ENCODE measurements at places on chromosomes 1 and 21. TPM values are rescaled to one million over a fixed set of nuclear protein-coding genes. Genes with fewer than 3 reads are reported as not detected.

Gene CFAP74
- 0.57 TPM for total RNA-seq

Gene KMO
- not detected for total RNA-seq

Gene LRRC3
- 14.1 TPM for total RNA-seq

Gene NGF
- 0.26 TPM for total RNA-seq

Gene TPTE
- not detected for total RNA-seq

Gene KCNQ4
- 0.22 TPM for total RNA-seq

Gene LCE1F
- total RNA-seq: not detected

Gene KCNJ15
- not detected for total RNA-seq

Gene KRTAP21-2
- not detected for total RNA-seq

GRCh38 chr1:9852004-9852403 lies 28.2 kb upstream of the CLSTN1 start:
- no peak for DNase-seq

DNA sequence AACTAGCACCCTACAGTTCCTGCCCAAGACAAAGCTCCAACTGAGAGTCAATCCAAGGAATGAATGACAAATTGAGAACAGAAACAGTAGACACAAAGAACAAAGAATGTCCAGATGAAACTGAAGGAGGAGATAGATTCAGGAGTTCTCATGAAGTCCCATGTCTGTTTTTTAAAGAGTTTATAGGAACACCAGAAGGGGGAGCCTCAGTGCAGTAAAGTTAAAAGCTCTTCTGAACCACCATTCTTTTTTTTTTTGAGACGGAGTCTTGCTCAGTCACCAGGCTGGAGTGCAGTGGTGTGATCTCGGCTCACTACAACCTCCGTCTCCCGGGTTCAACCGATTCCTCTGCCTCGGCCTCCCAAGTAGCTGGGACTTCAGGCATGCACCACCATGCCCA lies 323.6 kb downstream of the MRPL39 start:
- DNase-seq: peak; percentile 49

DNA sequence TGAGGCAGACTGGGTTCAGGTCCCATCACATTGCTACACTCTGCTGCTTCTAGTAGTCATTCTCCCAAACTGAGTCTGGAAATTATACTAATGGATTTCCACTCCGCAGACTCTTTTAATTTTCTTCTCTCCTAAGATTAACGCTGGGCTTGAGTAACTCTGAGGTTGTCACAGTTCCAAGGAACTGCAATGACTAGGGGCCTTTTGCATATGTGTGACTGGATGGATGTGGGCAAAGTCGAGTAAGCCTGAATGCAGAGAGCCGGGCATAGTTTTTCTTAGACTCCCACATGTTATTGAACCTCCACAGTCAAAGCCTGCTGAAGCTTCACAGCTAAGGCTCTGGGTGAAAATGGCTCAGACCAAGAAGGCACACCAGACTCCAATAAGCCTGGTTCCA lies 160.9 kb upstream of the PROX1 start:
- DNase-seq: no peak

DNA sequence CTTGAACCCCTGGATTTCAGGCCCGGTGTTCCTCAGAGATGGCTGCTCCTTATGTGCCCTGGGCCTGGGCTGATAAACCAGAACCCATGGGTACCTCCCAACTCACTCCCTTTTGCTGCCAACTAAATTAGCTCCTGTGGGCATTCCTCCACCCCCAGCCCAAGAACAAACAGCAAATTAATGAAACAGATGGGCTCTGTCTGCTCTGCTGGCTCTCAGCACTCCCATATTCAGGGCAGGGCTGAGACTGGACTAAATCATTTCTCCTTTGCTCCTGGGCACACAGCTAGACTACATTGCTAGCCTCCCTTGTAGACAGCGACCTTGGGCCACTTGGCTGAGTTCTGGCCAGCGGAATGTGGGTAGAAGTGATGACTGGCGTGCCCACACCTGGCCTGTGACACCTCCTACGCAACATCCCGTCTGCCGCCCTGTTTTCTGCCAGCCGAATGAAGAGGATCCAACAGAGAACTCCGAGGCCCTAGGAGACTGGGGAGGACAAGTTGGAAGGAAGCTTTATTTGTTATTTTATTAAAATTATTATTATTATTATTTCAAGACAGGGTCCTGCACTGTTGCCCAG lies 101.9 kb upstream of the DISP3 start:
- DNase-seq: no peak

DNA sequence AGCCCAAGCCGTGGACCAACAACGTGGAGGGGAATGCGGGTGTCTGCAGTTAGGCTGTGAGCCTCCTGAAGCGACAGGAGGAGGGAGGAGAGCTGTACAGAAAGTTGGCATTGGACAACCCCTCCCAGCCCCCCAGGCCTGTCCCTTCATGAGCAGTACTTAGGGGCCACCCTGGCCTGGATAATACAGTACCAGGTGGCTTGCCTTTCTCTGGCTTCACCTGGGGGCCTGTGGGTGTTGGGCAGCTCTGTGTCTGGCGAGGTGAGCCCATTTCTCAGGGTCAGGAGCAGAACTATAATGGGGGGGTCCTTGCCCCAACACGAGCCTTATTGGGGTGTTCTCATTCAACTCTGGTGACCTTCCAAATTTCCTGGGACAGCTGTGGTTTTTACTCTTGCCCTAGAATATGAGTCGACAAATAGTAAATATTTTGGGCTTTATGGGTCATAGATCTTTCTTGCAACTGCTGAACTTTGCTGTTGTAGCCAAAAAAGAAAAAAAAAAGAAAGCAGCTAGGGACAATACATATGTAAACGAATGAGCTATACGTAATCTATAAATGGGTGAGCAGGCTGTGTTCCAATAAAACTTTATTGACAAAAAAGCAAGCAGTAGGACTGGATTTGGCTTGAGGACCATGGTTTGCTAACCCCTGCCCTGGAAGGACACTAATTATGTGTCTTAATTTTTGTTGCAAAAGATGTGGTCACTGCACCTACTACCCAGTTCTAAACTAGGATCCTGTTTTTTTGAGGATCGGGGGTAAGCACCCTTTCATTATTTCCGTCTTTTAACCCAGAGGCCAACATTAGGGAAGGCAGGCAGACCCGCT lies 11.4 kb downstream of the COQ8A start:
- DNase-seq: peak; percentile 37

DNA sequence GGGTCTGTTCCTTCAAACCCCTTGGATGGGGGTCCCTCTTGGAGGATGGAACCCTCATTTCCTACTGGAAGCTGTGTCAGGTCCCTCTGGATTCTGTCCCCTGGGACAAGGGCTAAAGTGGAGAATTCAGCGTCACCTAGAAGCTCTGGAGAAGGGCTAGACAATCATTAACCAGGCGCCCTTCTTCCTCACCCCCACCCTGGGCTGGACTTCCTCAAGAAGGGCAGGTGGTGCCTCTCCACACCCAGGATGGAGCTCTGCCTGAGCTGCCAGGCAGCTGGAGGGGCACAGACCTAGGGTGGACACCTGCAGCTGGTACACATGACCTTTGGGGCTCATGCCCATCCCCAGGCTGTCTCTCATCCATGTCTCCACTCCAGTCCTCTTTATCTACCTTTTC lies 3.6 kb downstream of the CELF3 start:
- DNase-seq: no peak

- DNase-seq: no peak
These were observed 13.9 kb downstream of the FAM151A start for GRCh38 chr1:54609301-54609921.

DNA sequence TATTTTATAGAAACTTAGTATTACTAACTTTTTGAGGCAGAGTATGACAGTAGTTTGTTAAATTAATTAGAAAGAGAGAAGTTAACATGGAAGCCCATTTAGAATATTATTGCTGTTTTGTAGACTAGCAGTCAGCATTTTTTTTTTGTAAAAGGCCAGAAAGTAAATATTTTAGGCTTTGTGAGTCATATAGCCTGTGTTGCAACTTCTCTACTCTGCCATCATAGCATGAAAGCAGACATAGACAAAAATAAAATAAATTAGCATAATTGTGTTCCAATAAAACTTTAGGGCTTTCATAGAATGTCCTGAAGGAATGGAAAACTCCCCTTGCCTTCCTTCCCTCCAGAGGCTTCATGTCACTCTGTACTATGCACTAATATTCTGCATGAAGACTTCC lies 12.3 kb upstream of the RGS4 start:
- no peak for DNase-seq

DNA sequence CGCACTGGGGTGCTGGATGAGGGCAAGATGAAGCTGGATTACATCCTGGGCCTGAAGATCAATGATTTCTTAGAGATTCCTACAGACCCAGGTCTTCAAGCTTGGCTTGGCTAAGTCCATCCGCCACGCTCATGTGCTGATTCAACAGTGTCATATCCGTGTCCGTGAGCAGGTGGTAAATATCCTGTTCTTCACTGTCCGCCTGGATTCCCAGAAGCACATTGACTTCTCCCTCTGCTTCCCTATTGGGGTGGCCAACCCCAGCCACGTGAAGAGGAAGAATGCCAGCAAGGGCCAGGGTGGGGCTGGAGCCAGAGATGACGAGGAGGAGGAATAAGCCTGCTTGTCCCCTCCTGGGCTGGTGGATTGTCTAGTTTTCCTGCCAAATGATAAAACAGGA lies 2.2 kb upstream of the CBR3 start:
- no peak for DNase-seq

GRCh38 chr1:192766009-192766625 lies 42.7 kb upstream of the RGS2 start:
- no peak for DNase-seq

- peak; percentile 26 for DNase-seq
These were observed 62.9 kb upstream of the SYT6 start for GRCh38 chr1:114216431-114217173.

DNA sequence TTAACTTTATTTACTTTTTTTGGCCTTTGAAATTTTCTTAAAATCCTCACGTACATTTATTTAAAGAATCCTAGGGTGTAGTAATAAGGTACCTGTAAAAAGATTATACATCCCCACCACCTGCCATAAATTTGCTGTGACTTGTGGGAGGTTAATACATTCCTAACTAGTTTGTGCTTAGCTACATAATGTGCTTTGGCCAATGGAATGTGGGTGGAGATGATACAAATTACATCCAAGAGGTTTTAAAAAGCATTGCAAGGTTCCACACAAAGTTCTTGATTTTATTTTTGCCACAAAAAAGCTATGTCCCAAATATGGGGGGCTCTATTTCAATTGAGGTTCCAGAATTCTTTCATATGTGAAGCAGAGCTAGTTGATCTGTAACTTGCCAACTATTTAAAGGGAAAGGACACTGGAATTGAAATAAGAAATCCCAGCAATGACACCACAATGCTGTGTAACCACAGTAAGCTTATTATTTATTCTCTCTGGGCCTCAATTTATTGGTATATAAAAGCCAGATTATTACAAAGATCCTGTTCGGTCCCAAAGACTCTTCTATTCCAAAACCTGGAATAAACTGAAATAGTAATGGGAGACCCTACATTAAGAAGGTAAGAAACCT lies 15.7 kb downstream of the ASPM start:
- DNase-seq: no peak

GRCh38 chr1:39751595-39751994 lies 12.9 kb downstream of the PPIE start:
- no peak for DNase-seq

DNA sequence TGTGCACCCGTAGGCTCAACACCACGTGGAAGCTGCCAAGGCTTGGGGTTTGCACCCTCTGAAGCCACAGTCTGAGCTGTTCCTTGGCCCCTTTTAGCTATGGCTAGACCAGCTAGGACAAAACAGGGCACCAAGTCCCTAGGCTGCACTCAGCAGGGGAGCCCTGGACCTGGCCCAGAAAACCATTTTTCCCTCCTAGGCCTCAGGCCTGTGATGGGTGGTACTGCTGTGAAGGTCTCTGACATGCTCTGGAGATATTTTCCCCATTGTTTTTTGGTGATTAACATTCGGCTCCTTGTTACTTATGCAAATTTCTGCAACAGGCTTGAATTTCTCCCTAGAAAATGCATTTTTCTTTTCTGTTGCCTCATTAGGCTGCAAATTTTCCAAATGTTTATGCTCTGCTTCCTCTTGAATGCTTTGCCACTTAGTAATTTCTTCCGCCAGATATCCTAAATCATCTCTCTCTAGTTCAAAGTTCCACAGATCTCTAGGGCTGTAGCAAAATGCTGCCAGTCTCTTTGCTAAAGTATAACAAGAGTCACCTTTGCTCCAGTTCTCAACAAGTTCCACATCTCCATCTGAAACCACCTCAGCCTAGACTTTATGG lies 69.0 kb upstream of the KRTAP19-8 start:
- no peak for DNase-seq

DNA sequence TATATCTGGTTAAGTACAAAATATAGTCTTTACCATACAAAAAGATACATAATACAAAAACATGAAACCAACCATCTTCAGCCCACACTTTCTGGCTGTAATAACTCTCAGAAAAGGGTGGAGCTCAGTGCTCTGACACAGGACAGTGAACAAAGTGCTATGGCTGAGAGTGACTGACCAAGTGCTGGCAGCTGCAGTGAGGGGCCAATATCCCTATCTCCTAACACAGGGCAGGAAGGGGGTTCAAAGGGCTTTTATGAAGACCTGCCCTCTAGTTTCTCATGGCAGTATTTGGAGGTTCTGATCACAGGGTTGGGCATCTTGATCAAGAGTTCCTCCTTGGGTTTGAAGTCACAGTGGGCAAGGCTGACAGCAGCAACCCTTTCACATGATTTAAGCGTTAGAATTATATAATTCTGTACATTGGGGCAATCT lies 3.9 kb downstream of the TXNIP start:
- no peak for DNase-seq

DNA sequence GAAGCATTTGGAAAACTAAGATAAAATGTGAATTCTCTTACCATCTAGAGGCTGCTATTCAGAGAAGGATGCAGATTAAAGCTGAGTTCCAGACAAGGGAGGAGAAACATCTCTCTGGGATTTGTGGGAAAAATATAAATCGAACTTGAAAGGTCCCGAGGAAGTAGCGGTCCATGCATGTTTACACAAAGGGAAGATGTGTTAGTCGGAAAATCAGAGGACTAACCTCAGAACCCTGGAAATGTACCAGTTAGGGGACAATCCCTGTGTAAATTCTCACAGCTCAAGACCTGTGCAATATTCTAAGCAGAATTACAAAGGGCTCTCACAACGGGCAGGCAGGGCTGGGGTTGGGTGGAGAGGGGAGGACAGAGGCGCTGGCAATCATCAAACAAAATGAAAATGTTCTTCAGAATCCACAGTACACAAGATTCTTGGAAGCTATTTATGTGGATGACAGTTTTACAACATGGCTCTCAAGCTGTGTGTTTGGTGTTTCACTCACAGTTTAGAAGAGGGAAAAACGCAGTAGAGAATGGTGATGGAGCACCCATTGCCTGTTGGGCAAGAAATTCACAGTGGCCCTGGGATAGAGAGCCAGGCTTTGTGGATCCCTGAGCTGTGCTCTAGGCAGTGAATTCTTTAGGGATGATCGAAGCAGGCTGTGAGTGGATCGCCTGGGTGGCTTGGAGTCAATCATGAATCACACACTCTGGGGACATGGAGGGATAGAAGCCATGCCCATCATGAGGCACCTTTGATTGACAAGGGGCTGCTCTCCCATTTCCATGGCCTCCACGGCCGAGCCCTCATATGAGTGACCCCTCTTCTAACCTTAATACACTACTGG lies 47.6 kb downstream of the KCNJ6 start:
- peak; percentile 13 for DNase-seq
